ENCODE measurements at places on chromosomes 6 and 20.

DNA sequence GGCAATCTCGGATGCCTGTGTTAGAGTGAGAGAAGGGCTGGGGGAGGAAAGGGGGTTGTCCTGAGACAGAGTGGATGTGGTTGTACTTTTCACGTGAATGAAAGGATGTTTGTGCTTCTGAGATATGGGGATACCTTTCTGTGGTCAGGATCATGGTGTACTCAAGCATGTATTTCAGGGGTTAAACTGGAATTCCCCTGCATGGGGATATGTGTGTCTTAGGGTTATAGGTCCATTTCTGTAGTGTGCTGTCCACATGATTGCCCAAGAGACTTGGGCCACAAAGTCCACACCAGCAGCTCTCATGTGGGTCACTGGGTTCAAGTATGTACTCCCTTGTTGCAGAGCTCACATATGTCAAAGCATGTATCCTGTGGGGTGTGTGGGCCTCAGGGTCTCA is 10.5 kb downstream of the SYNGAP1 start:
- no peak for DNase-seq

DNA sequence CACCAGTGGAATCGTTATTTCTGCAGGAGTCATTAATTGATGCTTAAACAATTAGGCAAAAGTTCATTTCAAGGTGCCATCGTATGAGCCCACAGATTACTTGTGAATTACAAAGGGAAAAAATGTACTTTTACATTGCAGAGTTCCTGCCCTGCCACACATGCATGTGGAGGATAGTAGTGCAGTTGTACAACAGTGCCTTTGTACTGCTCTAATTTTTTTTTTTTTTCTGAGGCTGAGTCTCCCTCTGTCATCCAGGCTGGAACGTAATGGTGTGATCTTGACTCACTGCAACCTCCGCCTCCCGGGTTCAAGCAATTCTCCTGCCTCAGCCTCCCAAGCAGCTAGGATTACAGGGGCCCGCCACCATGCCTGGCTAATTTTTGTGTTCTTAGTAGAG is 26.0 kb upstream of the SYNJ2 start:
- no peak for DNase-seq

GRCh38 chr6:6315660-6316059 is 4.8 kb downstream of the F13A1 start:
- DNase-seq = no peak

DNA sequence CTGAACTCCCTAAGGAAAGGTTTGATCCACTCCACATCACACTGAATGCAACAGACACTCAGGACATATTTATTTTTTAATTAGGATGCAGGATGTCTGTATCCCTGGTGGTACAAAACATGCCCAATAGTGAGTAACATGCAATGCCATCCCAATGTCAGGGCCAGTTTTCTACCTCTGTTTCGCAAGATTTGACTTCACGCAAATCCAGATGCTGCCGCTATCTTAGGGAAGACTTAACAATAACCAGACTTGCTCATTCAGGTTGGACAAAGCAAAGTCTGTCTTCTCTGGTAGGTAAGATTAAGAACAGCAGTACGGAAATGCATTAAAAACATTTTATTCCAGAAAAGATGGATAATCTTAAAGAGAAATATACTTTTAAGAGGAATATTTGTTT is 103.1 kb downstream of the TASP1 start:
- DNase-seq = no peak

DNA sequence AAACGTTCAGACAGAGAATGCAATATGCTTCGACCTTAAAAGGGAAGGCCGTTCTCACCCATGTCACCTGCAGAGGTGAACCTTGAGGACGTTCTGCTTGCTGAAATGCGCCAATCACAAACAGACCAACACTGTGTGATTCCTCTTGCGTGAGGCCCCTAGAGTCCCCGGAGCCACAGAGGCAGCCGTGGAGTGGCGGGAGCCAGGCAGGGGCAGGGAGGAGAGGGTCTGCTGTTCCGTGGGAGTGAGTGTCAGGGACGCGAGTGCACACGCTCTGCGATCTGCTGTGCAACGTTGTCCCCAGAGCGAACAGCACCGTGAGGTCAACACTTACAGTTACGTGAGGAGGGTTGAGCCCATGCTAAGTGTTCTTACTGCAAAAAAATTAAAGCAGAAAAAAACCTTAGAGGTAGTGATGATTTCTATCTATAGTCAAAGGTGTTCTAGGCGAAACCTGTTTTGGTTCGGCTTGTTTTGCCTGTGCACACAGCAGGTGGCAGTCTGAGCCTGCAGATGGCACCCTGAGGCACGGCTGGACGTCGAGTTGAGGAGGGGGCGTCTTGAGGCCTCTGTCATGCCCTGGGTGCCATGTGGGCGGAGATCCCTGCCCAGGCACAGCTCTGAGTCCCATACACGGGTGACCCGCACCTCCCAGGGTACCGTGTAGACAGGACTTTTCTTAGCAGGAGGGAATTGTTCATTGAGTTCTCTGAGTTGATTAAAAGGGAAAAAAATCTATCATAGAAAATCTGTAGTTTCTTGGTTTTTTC is 71.7 kb upstream of the FRMD1 start:
- no peak for DNase-seq

- no peak for DNase-seq
These were observed 77.4 kb upstream of the CD93 start for GRCh38 chr20:23163562-23163961.

All from 8988T (cell line).